ENCODE measurements at places on chromosomes 12 and 14. TPM values are rescaled to one million over a fixed set of nuclear protein-coding genes. Genes with fewer than 3 reads are reported as not detected.
A peak's percentile ranks its signal among the peaks of the same experiment; 100 is the strongest.

- H3K27ac ChIP-seq: no peak overlapping the region
- no peak overlapping the region for H3K4me3 ChIP-seq
- H3K4me1 ChIP-seq: no peaks in the 10 kb centered on the region
Observed at GRCh38 chr14:79841433-79841832, 369.9 kb downstream of the DIO2 start.

DNA sequence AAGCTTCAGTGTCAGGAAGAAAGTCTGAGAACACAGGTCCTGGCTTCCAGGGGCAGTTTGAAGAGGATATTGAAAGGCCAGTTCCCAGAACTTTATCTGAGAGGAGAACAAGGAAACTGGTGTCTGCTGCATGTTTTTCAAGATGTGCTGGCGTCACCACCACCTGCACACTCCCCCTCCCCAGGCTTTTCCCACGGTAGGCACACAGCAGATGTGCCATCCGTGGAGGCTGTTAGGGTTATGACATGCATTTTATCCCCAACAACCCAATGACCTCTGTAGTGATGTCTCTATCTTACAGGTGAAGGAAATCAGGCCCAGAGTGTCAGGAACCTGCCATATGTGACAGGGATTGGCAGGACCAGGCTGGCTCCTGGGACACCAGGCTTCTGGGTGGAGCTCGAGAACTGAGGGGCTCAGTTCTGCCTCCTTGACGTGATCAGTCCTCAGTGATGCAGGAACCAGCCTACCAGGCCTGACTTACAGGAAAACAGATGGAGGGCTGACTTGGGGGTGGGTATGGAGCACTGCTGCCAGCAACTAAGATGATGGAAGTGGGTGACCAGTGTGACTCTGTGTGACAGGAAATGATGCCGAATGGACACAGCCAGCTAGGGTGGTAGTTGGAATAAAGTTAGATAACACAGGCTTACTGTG, 16.8 kb downstream of the SLC25A47 start:
- H3K36me3 ChIP-seq: peaks cover 55% of the 10 kb centered on the region
- peaks cover 5% of the 10 kb centered on the region for H3K4me1 ChIP-seq
- no peak for DNase-seq
- H3K4me3 ChIP-seq: no peak overlapping the region
- no peak overlapping the region for H3K27ac ChIP-seq
- H3K27me3 ChIP-seq: no peaks in the 10 kb centered on the region

GRCh38 chr12:50248883-50249282, 34.4 kb downstream of the LIMA1 start:
- no peaks in the 10 kb centered on the region for H3K27me3 ChIP-seq
- H3K36me3 ChIP-seq: 0 out of 2 replicates have a peak, but pooled peaks cover 2% of the 10 kb centered on the region
- no peak overlapping the region for H3K4me3 ChIP-seq
- peak; percentile 29 for DNase-seq

DNA sequence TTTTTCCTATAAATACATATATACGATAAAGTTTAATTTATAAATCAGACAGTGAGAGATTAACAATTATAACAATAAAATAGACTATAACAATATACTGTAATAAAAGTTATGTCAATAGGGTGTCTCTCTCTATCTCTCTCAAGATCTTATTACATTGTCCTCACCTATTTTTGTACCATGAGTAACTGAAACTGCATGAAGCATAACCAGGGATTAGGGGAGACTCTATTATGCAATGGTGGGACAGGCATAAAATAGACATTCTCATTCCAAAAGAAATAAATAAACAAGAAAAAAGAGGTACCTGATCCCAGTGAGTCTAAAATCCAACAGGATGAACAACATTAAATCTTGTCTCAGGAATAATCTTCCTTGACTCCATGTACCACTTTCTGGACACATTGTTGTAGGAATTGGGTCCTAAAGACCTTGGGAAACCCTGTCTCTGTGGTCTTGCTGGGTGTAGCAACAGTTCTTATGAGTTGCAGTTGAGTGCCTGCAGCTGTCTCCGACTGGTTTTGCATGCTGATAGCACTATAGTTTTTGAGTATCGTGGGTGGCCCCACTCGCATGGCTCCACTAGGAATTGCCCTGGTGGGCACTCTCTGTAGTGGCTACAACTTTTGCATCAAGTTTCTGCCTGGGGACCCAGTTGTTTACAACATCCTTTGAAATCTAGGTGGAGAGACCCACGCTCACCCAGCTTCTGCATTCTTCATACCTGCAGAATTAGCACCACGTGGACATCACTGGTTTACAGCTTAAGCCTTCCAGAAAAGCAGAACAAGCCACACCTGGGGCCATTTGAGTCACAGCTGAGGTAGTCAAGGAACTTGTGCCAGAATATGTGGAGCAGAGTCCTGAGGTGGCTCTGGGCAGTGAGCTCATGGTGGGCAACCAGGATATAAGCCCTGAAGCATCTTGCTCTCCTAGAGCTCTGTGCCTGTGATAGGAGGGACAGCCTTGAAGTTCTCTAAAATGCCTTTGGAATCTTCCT, 204.7 kb downstream of the KITLG start:
- H3K4me3 ChIP-seq: no peak overlapping the region

FOXN3 gene
- total RNA-seq: 15.9 TPM

Data from GM23248 (cell line).